SK-MEL-5 (cell line): ENCODE measurements at places on chromosomes 1 and 21. TPM values are rescaled to one million over a fixed set of nuclear protein-coding genes. Genes with fewer than 3 reads are reported as not detected.

Gene NUP210L
- not detected in 2 replicates for total RNA-seq

Gene NEXN
- total RNA-seq, result 0.45 and 1.4 TPM in 2 replicates

Gene PRELP
- 0.11 TPM in 1 of 2 replicates, not detected in the other for total RNA-seq

Gene HPCA
- total RNA-seq, result not detected in 2 replicates

Gene PIK3C2B
- total RNA-seq, result 3.2 and 4.9 TPM in 2 replicates

Gene PM20D1
- total RNA-seq, result not detected in 2 replicates

Gene RGSL1
- not detected in 2 replicates for total RNA-seq

Gene MYBPH
- not detected in 2 replicates for total RNA-seq

Gene PIGR
- not detected in 2 replicates for total RNA-seq

Gene HSPG2
- total RNA-seq, result 7.2 and 9.6 TPM in 2 replicates

Gene DCLRE1B
- 5.1 and 6.2 TPM in 2 replicates for total RNA-seq

Gene NPHS2
- not detected in 2 replicates for total RNA-seq

Gene SIM2
- 0.45 and 0.50 TPM in 2 replicates for total RNA-seq

Gene GBP7
- total RNA-seq, result not detected in 2 replicates

Gene HAPLN2
- not detected in 2 replicates for total RNA-seq

Gene HSPA6
- 4.2 and 4.8 TPM in 2 replicates for total RNA-seq

Gene TOMM20
- 110 and 117 TPM in 2 replicates for total RNA-seq

Gene PLA2G2A
- not detected in 2 replicates for total RNA-seq

Gene CD1E
- total RNA-seq, result not detected in 2 replicates

Gene LIN28A
- total RNA-seq, result not detected in 2 replicates

Gene LRRC41
- 36.9 and 42.8 TPM in 2 replicates for total RNA-seq

Gene SYPL2
- total RNA-seq, result 0.35 and 0.37 TPM in 2 replicates

Gene COL11A1
- 0.26 TPM in 1 of 2 replicates, not detected in the other for total RNA-seq

Gene KCNE1
- not detected in 2 replicates for total RNA-seq

Gene GLMP
- total RNA-seq, result 408 and 450 TPM in 2 replicates

Gene ZBTB8B
- total RNA-seq, result 0.35 and 0.50 TPM in 2 replicates

Gene C1orf146
- total RNA-seq, result not detected in 2 replicates

Gene TNFRSF4
- total RNA-seq, result not detected in 2 replicates

Gene FAM131C
- 0.26 and 0.51 TPM in 2 replicates for total RNA-seq

Gene SPRR5
- total RNA-seq, result not detected in 2 replicates

Gene TDRD5
- 0.05 and 0.21 TPM in 2 replicates for total RNA-seq

Gene SPRR2B
- total RNA-seq, result not detected in 2 replicates
